CD4-positive, alpha-beta T cell treated with Interleukin-4 for 4 hours (primary cell): ENCODE measurements at places on chromosomes 3 and 15.

DNA sequence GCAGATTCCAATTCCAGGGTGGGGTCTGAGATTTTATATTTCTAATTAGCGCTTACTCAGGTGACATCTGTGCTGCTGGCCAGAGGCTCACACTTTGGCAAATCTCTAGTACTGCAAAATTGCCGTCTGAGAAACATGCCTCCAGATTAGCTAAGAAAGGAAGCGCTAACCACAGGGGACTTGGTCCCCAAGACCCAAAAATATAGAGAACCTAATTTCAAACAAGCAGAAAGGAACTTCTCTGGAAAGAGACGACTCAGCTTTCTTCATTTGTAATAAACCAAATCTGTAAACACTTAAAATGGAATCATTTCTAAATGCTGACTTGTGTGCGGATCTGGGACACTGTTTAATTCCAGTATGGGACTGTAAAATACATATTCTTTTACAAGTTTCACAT is 55.7 kb downstream of the B3GNT5 start:
- no peak for DNase-seq

DNA sequence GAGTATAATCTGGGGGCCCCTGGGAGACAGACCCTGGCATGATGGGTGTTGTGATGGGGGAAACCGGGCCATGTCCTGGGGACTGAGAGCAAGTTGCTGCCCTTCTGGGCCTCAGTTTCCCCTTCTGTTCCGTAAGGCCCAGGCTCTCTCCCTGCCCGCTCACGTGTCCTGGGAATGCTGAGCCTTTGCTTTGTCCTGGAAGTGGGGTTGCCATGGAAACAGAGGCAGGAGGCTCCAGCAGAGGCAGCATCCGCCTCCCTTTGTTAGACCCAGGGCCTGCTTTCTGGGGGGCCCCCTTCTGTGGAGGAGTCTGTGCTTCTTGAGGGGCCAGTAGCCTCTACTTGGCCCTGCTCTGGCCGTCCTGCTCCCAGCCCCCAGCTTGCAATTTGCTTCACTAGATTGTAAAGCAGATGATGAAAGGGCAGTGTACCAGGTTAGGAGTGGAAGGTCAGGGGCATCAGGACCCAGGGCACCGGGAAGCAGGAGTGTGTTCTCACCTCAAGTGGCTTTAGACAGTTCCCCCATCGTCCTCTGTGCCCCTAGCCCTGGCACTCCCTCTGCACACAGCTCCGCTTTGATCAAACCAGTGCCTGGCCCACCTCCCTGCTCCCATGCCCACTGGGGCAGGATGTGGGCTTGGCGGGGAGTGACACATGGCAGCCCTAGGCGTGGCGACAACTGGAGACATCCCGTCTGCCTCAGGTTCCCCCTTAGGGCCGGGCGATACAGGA is 105.6 kb downstream of the FBLN2 start:
- DNase-seq: peak; percentile 33

- DNase-seq: no peak
Measured at GRCh38 chr15:25397100-25397499, 41.7 kb downstream of the UBE3A start.

- no peak for DNase-seq
Measured at GRCh38 chr15:57692709-57693108, 13.8 kb upstream of the POLR2M start.

DNA sequence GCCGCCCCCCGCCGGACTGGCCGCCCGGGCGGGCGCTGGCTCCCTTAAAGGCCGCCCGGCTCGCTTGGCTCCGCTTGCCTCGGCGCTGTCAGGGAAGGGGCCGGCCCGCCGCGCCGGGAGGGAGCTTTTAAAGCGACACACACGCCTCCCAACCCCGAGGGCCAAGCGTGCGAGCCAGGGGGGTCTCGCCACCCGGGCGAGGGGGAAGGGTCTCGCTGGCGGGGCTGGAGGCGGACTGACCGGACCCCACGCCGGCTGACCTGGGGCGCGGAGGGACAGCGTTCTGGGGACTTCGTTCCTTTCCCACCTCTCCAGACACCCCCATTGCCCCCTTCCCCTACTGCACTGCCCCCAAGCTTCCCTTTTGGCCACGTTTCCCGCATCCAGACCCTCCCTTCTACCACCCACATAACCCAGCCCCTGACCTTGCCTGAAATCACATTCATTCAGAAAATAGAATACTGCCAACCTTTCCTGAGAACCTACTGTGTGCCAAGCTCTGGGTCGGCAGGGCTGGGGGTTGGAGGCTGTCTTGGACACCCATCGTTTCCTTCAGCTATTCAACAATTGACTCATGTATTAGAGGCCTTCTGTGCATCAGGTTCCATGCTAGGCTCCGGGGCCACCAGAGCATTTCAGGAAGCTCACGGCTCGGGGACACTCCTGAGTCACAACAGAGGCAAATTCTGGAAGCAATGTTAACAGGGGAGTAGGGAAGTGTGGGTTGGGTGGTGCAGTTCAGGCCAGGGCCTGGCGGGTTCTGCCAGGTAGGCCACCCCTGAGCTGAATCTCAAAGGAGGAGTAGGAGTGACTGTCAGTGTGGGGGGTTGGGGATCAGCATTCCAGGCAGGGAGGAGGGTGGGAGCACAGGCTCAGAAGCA is at the start of gene INSYN1:
Gene INSYN1, minus strand, starts transcription at position 102 of the 881 bp plus-strand sequence. CDS start 2,221 bp downstream, outside the sequence.
- DNase-seq: no peak

DNA sequence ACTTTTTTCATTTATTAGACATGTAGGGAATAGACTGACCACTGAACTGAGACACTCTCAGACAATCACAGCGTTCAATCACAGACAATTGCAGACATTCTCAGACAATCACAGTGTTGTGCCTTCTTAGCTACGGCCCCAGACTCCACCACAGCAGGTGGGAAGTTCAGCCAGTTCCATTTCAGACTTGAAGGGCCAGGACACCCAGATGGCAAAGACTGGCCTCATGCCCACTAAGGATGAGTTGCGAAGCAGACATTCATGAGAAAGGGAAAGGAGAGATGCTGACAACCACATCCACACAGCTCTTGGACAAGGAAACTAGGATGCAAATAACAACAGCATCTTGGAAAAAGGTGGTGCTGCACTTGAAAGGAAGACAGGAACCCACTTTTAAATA is 21.9 kb upstream of the ALDH1L1 start:
- DNase-seq: no peak

- no peak for DNase-seq
Measured at GRCh38 chr3:79161941-79162340, 605.9 kb downstream of the ROBO1 start.

DNA sequence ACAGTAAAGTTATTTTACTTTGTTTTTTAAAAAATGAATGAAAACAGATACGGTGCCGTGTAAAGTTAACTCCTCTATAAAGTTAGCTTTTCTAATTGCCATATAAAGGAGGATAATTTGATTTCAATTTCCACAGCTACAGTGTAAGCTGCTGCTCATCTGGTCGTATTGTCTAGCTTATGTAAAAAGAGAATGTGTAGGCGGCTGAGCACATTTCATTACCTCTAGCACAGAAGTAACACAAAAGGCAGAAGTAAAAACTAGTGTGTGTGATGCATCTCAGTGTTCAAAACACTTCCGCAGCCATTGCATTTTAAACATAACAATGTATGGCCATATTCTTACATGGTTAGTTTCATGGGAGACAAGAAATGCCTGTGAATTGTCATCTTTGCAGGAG is 105.0 kb upstream of the P2RY1 start:
- DNase-seq: no peak

DNA sequence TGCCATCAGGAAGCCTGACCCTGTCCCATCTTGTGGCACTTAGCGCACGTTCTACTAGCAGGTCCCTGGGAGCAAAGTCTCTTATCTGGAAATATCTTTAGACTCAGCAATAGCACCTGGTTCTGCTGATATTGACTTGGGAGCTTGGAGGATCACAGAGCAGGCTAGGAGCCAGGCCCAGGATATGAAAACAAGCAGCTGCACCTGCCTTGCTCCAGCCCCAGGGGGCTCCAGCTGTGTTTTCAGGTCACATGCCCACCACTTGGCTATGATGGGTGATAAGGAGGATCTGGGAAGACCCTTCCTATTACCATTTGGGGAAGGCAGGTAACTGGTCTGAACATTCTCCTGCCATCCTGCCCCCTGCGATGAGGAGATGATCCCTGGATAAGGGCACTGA is 87.8 kb downstream of the C3orf70 start:
- no peak for DNase-seq

DNA sequence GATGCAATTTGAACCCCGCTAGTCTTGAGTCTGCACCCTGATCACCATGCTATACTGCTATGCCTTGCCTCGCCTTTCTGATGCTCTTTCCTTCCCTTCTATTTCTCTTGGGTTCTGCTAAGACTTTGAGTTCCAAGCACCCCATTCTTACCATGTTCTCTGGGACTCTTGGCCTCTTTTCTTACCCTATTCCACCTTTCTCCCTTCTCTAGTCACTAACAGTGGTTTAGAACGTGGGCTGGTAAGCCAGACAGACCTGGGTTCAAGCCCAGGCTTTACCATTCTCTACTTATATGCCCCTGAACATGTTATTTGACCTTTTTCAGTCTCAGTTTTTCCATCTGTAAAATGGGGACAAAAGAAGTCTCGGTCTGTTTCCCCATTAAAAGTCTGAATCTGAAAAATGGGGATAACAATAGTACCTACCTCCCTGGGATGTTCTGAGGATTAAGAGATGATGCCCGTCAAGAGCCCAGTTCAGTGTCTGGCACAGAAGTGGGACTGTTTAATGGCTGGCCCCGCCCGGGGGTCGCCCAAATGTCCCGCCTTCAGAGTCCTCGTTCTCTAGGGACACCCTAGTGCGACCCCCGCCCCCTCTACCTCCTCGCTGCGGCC is 376 bp downstream of the TADA3 start:
- DNase-seq: no peak

DNA sequence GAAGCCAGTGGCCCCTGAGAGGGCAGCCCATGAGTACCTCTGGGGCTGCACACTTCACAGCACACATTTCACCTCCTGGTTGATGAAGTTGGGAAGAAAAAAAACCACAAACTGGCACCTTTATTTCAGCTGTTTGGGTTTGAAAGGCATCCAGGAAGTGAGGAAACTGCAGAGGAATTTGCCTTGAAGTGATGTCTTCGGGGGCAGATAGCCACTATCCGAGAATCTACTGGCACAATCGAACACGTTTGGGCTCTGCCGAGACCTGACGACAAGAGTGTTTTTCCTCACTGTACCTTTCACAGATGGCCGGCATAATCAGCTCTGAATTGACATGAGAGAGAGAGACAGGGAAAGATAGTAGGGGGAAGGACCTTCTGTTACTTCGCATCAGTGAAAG is 59.7 kb downstream of the LRIG1 start:
- DNase-seq: no peak
